ENCODE measurements at places on chromosomes 3 and 15.

GRCh38 chr15:85607842-85608241 is 186.9 kb downstream of the KLHL25 start:
- ATAC-seq: peak; percentile 52

GRCh38 chr3:164806188-164806587 is 272.1 kb downstream of the SI start:
- no peak for ATAC-seq

GRCh38 chr3:72158639-72159326 is 373.8 kb upstream of the PROK2 start:
- no peak for ATAC-seq

DNA sequence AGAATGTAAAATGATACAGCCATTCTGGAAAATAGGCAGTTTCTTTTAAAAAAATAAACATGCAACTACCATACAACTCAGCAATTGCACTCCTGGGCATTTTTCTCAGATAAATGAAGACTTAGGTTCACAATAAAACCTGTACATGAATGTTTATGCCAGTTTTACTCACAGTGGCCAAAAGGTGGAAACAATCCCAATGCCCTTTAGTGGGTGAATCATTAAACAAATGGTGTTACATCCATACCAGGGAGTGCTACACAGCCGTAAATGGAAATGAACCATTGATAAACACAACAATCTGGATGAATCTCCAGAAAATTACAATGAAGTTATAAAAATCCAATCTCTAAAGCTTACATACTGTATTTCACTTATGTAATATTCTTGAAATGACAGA is 140.3 kb downstream of the ADAMTSL3 start:
- ATAC-seq: no peak

DNA sequence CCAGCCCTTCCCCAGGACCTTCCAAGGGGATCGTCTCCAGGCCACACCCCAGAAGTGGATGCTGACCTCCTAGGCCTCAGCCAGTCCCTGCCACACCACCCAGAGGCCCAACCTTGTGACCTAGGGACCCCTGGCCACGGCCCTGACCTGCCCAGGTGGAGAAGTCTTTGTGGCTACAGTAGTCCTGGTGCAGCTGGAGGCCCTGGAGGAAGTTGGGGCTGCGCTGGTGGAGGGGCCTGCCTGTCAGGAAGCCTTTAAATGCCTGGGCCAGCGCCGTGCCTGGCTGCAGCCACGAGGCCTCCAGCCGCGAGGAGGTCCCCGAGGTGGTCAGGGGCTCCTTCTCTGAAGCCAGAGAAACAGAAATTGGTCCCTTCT is 23.4 kb downstream of the PLA2G4D start:
- no peak for ATAC-seq

- ATAC-seq: no peak
These were observed 211.2 kb upstream of the STRIT1 start for GRCh38 chr3:155504682-155505081.

DNA sequence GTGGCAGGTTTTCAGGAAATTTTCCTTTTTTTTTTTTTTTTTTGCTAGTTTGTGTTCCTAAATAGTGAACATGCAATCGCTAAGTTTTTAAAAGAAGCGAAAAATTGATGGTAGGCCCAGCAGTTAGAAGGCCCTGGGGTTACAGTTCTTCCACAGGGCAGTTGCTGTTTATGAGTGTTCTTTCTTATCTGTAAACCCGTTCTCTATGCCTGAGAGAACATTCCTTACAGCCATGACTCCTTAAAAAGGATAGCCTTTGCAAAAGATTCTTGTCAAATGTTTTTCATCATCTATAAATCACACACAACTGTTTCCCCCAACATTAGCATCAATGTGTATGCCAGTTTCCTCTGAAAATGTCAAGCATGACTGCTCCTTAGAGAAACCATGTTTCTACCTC is 23.8 kb upstream of the MYZAP start:
- no peak for ATAC-seq

DNA sequence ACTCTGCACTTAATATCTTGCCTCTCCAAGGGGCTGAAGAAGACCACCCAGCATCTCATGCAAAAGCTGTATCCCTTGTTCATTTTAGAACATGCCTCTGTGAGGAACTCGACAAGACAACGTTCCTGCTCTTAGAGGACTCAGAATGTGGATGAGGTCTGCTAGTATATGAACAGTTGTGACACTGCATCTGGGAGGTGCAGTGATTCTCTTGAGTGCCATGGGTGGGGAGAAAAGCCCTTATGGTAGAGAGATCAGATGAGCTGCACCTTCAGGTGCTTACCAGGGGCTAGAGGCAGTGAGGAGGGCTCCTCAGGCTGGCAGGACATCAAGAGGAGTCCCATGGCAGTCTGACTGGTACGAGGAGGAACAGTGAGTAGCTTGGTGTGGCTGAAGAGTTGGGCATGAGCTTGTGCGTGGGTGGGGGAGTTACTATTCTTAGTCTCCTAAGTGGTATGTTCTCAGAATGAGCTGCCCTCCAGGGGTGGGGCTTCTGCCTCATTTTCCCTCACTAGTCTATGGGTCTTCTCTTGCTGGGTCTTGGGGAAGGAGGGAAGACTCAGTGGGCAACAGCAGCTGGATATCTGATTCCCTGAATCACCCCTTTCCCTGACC is 56.7 kb upstream of the ATP2B2 start:
- ATAC-seq: peak; percentile 49

- ATAC-seq: no peak
These were observed 60.8 kb downstream of the DAPK2 start for GRCh38 chr15:63985221-63986184.

DNA sequence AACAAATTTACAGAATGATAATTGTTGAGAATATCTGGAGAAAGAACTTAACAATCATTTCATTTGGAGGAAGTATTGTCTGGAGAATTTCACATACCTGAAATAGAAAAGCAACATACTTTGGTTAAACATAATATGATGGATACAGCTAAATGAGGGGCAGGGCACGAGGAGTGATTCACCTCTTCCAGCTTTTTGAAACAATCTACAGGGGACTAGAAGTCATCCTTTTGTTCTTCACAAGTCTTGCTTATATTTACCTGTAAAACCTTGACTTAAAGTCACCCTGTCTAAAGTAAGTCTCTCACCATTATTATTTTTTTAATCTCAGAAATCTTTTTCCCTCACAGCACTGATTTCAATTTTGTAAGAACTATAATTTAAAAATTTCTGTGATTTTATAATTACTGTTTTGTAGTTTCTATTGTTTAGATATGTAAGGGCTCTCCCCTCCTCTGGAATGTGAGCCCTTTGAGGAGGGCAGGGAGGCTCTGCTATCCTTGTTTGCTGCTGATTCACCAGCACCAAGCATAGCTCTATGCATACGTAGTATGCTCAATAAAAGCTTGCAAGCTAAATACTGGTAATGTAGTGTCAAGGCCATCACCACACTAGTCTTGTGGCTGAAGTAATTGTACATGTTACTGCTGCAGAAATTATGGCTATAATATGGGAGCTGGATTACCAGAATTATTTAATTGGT is 193.9 kb upstream of the THRB start:
- ATAC-seq: no peak

- ATAC-seq: peak; percentile 19
These were observed 193.6 kb downstream of the CLSTN2 start for GRCh38 chr3:140128631-140129030.

DNA sequence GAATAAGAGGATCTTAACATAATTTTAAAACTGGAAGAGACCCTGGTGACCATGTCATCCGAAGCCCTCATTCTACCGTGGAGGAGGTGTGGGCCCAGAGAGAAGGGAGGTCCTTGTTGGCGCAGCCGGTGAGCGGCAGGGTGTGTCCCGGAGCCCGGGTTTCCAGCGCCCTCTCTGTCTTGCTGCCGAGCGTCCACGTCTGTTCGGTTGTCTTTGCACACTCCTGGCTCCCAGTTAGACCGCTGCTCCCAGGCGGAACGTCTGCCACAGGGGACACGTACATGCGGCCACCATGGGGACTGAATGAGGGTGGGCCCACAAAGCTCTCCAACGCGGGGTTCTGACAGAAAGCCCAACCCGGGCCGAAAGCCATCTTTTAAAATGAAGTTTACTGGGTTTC is 6.6 kb upstream of the MUC4 start:
- no peak for ATAC-seq

GRCh38 chr15:92001307-92001706 is 147.8 kb downstream of the SLCO3A1 start:
- no peak for ATAC-seq

DNA sequence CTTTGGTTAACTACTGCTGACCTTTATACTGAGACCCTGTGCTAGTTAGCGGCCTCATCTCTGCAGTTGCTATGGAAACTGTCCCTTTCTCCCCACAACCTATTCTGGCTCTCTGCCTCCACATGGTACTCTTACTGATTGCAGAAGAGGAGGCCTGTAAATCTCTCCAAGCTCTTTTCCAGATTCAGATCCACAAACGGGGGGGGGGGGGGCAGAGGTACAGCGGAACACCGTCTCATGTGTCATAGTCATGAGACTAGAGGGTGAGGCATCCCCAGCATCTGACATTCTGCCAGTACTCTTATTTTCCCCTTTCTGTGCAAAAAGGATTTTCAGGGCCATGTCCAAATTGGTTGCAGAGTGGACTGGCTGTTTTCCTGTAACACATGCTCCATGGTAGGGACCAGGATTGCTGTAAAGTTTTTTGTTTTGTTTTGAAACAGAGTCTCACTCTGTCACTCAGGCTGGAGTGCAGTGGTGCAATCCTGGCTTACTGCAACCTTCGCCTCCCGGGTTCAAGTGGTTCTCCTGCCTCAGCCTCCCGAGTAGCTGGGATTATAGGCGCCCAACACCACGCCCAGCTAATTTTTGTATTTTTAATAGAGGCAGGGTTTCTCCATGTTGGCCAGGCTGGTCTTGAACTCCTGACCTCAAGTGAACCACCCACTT is 8.3 kb upstream of the MAP1A start:
- no peak for ATAC-seq

GRCh38 chr15:86595741-86596140 is 516.1 kb downstream of the AGBL1 start:
- ATAC-seq: no peak

DNA sequence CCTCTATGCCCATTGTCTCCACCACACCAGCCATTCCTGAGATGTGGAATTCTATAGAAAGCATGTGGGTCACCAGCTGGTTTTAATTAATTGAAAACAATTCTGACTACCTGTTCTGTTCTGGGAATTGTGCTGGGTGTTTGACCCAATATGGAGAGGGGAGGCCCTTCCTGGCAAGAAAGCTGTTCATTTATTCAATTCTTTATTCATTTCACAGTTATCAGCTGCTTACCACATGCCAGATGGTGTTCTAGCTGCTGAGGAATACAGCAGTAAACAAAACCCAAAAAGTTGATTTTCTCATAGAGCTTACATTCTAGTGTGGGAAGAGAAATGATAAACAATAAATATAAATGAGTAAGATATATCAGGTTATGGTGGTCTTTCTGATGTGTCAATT is 296.1 kb upstream of the RASGRP1 start:
- ATAC-seq: no peak

DNA sequence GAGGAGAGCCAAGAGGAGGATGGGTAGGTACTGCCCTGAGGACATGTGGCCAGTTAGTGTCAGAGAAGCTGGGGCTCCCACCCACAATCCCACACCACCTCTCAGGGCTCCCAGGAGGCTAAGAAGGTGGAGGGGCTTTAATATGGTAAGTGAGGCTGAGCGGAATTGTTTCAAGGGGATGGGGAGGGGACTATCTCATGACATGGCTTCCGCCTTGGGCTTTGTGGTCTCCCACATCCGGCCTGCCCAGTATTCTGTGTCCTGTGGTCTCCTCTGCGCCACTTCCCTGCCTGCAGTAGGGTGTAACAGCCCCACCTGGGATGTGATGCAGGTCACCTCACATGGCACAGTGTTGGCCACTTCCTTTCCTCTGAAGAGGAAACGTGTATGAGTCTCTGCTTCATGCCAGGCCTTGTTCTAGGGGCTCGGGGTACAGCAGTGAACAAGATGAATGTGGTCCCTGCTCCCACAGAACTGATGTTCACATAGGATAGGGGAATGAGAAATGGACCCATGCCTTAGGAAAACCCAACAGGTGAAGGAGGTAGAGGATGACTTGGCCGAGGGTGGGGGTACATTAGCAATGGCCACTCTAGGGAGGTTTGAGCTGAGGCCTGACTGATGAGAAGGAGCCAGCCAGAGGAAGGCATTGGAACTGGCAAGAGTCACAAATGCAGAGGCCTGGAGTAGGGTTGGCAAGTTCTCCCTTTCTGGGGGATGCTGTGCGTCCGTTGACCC is 3.2 kb downstream of the NEIL1 start:
- ATAC-seq: peak; percentile 90

DNA sequence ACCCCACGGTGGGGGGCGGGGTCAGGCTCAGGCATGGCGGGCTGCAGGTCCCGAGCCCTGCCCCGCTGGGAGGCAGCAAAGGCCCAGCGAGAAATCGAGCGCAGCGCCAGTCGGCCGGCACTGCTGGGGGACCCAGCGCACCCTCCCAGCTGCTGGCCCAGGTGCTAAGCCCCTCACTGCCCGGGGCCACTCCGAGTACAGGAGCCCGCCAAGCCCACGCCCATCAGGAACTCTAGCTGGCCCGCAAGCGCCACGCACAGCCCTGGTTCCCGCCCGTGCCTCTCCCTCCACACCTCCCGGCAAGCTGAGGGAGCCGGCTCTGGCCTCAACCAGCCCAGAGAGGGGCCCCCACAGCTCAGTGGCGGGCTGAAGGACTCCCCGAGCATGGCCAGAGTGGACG is 29.2 kb downstream of the SCAPER start:
- no peak for ATAC-seq

DNA sequence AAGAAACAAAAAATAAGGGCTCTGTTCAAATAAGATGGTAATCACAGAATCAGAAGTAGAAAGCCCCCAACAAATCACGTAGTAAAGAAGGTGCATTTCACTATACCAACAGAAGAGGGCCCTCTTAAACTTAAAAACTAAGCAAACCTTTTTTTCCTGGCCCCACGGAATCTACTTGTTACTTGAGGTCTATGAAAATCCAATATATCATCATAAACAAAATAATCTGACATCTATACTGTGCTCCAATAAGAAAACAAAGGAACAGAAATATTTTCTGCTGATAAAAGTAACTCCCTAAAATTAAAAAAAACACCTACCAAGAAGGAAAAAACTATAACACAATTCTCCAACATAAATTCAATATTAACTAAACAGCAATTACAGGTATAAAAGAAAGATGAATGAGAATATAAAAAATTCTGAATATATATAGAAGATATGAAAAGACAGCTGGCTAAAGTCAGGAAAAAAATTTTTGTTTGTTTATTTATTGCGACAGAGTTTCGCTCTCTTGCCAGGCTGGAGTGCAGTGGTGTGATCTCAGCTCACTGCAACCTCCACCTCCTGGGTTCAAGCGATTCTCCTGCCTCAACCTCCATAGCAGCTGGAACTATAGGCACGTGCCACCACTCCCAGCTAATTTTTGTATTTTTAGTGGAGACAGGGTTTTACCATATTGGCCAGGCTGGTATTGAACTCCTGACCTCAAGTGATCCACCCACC is 81.8 kb downstream of the CLASP2 start:
- ATAC-seq: no peak

GRCh38 chr3:78360849-78361248 is 1321.0 kb downstream of the ROBO2 start:
- ATAC-seq: no peak
